Fibroblast of pulmonary artery (primary cell): ENCODE measurements at places on chromosomes 2 and 18.
A peak's percentile ranks its signal among the peaks of the same experiment; 100 is the strongest.

DNA sequence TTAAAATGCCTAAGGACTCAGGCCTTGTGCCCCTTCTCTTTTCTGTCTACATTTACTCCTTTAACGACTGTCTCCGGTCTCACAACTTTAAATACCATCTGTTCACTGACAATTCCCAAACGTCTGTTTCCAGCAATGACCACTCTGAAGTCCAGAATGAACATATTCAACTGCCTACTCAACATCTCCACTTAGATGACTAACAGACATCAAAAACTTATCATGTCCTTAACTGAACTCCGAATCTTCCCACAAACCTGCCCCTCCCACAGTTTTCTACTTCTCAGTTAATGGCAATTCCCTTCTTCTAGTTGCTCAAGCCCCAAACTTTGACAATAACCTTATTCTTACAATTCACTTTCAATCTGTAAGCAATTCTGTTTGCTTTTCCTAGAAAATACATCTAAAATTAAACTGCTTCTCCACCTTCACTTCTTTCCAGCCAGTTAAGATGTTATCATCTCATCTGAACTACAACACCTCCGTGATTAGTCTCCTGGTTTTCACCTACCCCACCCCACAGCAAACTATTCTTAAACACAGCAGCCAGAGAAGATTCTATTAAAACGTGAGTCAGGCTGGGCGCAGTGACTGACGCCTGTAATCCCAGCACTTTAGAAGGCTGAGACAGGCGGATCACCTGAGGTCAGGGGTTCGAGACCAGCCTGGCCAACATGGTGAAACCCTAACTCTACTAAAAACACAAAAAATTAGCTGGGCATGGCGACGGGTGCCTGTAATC, 2.8 kb downstream of the C1D start:
- peak; percentile 1 for DNase-seq

GRCh38 chr2:104158191-104158590, 695.7 kb upstream of the POU3F3 start:
- no peak for DNase-seq

DNA sequence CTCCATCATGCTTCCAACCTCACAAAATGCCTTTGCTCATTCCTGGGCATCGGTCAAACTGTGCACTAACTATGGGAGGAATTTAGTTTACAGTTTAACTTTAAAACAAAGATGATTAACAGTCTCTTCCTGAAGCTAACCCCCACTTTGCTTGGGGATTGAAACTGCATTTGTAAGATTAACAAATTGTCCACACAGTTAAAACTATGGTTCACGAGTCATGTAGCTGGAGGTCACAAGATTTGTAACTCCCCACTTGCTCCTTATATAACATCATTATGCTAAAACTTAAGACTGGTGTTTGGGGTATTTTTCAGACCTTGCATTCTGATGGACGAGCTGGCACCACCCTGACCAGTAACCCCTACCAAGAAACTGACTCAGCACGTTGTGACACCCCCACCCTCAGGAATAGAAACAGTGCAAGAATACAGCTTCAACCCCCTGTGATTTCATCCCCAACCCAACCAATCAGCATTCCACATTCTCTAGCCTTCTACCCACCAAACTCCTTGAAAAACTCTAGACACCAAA, 252.3 kb downstream of the MBD5 start:
- DNase-seq: no peak

DNA sequence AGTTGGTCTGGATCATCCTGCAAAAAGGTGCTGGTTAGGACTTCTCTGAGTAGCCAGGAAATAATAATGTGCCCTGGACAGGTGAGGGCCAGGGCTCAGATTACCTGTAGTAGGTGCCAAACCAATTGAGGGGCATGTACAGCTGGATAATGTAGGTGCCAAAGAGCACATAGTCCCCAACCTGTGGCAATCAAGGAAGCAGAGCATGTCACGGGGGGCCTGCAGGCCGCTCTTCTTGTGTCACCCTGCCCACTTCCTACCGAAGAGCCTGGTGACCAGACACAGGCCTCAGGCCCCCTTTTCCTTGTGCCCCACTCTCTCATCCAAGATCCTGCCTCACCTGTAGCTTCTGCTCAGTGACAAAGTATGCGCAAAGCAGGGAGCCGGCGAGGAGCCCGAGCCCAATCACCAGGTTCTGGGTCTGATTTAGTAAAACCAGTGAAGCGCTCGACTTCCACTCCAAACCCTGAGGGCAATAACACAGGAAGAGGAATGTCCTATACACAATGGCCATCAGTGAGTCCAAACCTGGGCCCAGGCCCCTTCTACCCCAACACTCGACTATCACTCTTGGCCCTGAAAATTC, 5.2 kb downstream of the ABCB6 start:
- DNase-seq: no peak

DNA sequence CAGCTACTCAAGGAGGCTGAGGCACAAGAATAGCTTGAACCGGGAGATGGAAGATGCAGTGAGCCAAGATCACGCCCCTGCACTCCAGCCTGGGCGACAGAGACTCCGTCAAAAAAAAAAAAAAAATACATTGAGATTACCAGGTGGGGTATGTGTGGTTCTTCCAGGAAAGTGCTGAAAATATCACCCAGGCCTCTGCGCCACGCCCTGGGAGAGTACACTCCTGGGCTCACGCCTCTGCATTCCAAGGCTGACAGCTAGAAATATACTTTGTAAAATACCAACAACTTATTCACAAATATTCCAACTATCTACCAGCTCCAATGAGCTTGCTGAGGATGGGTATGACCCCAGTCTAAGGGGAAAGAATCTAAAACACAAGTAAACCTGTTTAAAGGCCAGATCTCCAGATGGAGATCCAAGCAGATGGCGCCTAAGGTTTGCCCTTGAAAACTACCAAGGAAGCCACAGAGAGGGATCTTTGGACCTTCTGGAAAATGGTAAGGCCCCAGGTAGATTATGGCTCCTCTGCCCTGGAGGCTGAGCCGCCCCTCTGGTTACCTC, 21.6 kb upstream of the B3GNT7 start:
- no peak for DNase-seq
